ENCODE measurements at places on chromosomes 7 and 10.

DNA sequence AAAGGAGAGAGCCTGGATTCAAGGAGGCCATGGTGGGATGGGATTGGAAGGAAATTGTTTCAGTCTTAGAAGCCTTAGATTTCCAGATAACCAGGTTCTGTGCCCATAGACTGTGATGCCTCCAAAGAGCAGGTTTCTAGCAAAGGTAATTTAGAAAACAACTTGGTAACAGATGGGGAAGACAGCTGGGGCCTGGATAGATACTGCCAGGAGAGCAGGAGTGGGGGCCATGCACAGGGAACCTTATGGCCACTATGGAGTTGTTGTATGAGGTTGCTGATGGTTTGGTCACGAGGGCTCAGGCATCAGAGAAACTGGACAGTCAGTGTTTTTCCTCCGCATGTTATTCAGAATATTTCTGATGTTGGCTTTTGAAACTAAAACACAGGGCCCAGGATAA lies 901.9 kb downstream of the LRMDA start:
- no peak for DNase-seq

DNA sequence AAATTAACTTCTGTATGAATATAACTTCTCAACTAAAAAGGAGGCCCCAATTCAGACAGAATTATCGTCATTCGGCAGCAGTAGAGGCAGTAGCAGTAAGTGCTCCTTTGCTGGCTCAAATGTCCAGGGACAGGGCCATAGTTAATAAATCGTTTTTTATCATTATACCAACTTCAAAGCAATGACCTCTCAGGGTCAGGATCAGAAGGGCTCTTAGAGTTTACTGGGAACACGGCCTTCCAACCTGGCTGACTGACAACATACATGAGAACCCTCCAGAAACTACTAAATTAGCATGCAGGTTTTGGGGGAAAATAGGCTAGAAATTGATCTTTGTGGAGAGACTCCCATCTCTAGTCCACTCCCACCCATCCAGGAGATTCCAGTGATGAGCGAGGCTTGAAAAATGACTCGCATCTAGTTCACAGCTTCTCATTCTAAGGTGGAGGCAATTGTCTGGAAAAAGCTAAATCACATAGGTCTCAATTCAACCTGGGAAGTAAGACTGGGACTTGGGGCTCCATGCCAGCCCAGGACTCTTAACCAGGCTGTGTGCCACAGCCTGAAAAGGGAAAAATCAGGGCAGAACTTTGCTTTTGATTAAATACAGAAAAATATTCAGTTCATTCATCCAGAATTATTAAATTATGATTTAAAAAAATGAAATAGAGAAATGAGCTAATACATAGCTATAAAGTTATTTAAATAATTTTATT lies 84.6 kb downstream of the ABLIM1 start:
- DNase-seq, result no peak

DNA sequence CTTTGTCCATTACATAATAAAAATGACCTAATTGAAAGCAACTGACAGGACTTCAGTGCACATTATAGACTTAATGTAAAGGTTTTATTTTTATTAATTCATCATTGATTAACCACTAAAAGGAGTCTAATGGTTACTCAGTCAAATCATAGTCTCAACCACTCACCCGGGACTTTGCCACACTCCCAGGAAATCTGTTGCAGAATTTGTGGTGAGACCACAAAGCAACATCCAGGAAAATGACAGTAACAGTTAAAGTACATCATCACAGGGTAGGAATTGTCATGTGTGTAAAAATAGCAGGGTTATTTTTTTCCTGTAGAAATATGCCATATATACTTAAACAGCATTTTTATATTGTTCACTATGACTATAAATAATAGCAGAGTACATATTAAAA lies 6.3 kb upstream of the HGF start:
- no peak for DNase-seq

DNA sequence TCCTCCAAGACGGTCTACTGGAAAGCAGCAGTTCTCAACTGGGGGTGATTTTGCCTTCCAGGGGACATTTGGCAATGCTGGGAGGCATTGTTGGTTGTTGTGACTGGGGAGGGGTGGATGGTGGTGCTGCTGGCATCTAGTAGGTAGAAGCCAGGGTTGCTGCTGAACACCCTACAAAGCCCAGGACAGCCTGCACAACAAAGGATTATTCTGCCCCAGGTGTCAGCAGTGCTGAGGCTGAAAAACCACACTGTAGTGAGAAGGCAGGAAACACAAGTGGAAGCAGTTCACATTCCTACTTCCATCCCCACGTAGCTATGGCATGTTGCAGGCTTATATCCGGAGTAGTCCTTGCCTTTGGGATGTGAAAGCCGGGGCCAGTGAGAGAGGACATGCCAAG lies 86.9 kb downstream of the AOAH start:
- DNase-seq, result no peak

DNA sequence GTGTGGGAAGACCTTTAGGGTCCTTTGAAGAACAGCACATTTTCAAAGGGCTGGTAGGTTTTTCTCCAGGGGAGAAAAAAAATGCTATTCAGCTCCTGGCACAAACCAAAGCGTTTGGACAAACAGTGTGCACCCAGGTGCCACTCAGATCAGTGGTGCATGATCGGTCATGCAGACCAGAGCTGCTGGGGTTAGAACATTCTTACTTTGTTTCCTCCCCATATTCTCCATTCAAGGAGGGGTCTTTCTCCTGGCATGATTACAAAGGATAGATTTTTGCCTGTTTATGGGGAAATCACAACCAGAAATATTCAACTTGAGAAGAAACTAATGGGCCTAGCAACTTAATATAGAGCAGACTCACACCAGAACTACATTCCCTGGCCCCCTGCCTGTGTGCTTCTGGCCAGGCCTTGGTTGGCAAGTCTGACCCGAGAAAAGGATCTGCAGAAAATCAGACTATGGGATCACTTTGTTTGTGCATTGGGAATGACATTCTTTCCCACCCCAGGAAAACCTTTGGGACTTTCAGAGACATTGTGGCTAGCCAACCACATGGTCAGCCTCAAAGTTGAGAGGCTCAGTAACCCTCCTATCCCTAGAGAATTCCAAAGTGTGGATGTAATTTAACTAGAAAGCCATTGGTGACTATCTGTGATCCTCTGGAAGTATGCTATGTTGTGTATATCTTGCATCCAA lies 82.3 kb upstream of the FGL2 start:
- DNase-seq, result no peak

- DNase-seq, result no peak
Observed at GRCh38 chr7:155219154-155219531, 78.5 kb upstream of the INSIG1 start.

DNA sequence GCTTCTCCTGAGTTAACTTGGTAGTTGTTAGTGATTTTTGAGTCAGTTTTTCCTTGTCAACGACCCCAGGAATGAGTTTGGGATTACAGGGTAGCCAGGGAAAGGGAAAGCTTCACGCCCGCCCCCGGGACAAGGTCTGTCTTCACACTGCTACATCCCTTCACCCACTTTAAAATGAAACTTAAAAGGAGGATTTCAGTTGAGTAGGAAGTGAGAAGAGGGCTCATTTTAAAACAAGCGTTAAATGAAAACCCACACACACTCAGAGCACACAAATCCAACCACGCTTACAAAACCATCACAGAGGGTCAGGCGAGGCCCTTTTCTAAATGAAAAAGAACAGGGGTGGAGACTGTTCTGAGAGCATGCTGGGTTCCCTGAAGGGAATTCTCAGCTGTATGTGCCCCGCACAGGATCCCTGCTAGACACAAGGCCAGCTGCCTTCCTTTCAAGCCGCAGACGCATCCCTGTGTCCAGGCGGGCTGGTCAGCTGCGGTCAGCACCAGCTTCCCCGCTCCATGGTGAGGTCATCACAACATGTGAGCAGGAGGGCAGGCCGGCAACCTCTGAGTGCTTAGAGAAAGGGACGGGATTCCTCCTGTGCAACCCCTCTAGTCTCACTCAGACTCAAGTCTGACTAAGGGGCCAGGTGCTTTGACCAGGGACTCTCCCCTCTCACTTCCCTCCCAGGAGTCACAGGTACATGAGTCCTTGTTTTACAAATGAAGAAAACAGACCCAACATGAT lies 111.8 kb downstream of the EGFR start:
- DNase-seq, result no peak

- no peak for DNase-seq
Observed at GRCh38 chr7:70233776-70234175, 635.5 kb downstream of the AUTS2 start.

- DNase-seq, result no peak
Observed at GRCh38 chr7:66460921-66461361, 167.7 kb upstream of the KCTD7 start.

GRCh38 chr7:30682212-30683083 lies at the start of gene CRHR2:
CRHR2 (minus strand) TSS chr7:30682456; CDS start chr7:30682280, 176 bp downstream.
- DNase-seq, result no peak

DNA sequence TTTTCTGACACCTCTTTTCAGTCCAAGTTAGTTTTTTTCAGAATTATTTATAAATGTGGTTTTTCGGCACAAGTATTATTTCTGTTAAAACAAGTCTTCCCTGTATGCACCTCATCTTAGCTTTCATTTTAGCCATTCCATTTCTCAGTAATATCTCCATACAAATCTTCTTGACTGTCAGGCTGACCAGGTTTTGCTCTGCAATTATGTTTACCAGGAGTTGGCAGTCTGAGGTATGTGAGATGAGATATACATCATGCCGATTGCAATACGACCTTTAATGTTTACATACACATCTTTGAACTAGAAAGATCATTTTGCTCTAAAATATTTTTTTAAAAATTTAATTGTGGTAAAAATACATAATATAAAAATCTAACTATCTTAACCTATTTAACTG lies 209.8 kb downstream of the GPR158 start:
- DNase-seq, result no peak

- no peak for DNase-seq
Observed at GRCh38 chr7:1097120-1097504, 9.2 kb downstream of the GPER1 start.

DNA sequence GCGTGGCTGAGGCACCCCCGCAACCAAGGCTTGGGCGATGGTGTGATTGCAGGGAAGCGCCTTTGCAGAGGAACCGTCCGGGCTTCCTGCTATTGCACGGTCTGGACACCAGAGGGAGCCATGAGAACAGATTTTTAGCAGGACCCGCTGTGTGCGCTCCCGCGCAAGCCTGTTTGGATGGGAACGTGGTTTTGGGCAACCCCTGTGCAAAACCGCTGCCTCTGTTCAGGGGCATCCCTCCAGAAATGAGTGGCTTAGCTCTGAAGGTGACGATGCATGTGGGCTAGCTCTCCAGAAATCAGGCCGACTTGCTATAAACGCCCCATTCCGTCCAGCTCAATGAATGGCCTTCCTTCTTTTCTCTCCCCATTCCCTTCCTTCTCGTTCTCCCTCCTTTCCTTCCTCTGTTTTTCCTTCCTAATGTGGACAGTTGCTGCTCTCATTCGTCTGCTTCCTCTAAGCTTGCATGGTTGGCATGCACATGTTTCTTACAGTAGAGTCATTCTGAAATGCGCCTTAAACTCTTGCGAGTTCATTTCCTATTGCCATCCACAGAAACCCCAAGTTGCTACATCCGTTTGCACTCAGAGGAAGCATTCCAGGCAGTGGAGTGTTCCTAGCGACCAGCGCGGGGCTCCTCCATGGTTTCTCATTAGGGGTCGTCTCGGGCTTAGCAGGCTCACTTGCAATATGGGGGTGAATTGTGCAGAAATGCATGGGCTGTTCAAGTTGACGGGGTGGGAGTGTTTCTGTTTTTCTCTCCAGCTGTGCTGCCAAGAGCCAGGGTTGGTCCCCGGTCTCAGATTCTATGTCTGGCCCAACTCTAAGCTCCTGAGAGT lies 302.5 kb upstream of the GALNT17 start:
- DNase-seq, result peak; percentile 12

- DNase-seq, result no peak
Observed at GRCh38 chr10:119657725-119658124, 6.5 kb downstream of the BAG3 start.

- DNase-seq, result no peak
Observed at GRCh38 chr7:123155571-123155970, 44.2 kb downstream of the SLC13A1 start.

DNA sequence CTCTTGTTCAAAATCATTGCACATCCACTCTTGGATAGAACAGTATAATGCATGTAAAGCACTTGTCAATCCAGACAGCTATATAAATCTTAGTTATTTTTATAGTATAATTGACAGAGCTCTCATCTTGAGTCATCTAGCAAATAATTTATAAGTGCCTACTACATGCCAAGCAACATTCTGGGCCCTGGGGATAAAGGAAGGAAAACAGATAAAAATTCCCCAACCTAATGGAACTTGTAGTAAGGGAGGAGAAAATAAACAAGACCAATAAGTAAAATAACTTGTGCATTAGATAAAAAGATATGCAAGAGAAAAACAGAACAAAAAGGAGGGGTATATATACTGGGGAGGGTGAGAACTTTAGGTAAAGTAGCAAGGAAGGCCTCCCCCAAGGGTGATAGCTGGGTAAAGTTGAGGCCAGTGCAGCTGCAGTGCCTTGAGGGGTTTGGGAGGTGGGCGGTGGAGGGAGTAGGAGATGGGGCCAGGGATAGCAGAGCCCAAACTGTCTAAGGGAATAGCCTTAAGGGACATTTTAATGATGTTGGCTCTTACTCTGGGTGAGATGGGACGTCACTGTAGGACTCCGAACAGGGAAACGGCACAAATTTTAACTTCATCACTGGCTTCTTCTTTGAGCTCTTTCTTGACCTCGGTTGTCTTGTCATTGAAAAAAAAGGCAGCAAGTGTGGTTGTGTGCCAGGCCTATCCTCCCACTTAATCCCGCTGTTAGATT lies 79.3 kb upstream of the SEC61G start:
- no peak for DNase-seq

GRCh38 chr7:7208520-7208919 lies 26.2 kb downstream of the C1GALT1 start:
- DNase-seq, result no peak

DNA sequence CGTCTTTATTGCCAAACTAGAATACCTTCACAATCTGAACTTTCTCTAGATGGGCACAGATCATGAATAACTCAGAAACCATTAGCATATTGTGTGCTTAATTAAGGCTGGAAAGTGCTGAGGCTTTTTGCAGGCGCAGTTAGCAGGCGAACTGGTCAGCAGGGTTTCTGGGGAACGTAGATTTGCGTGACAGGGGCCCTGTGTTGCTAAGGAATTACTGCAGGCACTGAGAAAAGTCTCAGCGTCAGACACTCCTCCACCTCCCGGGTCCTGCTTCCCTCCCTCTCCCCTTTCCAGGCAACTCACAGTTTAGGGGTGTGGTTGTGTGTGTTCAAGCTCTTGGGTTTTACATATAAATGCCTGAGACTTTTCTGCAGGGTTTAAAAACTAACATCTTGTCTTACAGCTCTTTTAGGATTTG lies 2.2 kb downstream of the MAP3K8 start:
- no peak for DNase-seq

DNA sequence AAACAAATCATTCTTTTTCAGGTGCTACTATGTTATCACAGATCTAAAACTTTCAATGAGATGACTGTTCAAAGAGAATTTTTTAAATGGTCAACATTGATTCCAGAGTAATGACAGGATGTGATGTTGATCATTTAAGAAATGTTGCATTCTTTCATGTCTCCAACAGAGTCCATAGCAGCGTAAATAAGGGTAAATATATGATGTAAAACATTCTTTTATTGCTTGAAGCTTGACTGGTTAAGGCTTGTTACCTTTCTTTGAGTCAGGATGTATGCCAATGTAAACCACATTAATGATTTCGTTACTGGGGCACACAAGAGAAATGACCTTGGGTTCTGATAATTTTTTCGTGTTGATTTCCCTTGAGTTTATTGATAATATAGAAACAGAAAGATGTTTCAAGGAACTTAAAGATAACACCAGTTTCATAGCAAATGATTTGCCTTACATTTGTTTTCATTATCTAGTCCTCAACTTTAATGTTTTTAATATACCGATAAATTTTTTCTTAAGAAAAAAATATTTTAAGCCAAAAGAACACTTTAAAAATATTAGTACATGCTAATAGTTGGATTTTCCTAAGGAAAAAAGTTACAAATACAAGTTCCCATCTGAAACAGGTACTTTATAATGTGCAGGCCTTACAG lies 3.5 kb downstream of the STK17A start:
- DNase-seq, result no peak

All from 8988T (cell line).